ENCODE measurements at places on chromosomes 16 and 17.

DNA sequence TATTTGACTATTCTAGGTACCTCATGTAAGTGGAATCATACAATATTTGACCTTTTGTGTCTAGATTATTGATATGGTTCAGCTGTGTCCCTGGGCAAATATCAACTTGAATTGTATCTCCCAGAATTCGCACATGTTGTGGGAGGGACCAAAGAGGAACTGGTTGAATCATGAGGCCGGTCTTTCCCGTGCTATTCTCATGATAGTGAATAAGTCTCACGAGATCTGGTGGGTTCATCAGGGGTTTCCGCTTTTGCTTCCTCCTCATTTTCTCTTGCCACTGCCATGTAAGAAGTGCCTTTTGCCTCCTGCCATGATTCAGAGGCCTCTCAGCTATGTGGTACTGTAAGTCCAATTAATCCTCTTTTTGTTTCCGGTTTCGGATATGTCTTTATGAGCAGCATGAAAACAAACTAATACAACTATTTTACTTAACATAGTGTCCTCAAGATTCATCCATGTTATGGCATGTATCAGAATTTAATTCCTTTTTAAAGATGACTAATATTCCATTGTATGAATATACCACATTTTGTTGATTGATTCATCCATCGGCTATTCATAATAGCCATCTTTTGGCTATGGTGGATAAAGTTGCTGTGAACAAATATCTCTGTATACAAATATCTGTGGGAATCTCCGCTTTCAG lies 129.1 kb downstream of the FTO start:
- no peak for DNase-seq

DNA sequence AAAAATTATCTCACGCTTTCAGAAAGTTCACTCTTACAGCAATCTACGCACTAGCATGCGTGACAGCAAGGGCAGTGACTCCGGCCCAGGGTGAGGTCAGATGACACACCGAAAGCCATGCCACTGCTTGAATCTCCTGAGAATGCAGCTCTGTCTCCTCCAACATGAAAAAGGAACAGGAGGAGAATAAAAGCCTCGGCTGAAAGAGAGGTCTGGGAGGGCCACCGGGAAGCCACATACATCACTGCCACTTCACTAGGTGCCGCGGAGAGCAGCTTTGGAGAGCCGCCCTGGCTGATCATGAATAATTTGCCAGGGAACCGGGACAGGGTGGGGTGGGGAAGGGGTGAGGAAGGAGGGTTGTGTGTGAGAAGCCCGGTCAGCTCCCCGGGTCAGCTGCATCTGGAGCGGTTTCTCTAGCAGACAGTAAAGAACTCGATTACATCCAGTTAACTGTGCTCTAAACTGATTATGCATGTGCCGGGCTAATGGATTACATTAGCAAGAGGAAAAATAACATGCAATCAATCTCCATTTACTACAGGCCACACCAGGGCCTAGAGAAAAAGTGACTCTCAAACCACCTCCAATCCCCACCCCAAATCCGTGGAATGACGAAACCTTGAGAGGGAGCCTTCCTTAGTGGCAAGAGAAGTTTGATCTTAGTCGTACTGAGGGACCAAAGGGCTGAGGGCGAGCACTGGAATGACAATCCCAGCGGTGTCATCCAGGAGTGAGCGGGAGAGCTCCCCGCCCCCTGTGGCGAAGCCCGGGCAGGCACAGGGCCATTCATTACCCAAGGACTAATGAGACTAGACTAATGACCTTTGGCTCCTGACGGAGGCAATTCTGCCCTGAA lies 100.3 kb downstream of the ZFHX3 start:
- DNase-seq, result no peak

DNA sequence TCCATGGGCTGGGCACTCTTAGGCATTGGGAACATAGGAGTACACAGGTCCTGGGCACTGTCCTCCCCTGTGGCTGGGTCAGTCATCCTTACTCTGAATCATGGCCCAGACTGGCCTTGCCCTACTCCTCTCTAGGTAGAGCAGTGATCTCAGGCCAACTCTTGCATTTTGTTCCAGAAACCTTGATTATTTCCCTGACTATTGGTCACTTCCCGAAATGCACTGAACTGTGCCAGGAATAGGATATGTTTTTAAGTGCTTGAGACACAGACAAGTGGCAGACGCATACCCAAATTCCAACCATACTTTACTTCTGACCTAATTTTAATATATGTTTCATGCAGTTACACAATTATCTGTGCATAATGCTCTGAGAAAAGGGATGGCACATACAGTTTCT lies 10.3 kb downstream of the KRABD2 start:
- DNase-seq, result no peak

DNA sequence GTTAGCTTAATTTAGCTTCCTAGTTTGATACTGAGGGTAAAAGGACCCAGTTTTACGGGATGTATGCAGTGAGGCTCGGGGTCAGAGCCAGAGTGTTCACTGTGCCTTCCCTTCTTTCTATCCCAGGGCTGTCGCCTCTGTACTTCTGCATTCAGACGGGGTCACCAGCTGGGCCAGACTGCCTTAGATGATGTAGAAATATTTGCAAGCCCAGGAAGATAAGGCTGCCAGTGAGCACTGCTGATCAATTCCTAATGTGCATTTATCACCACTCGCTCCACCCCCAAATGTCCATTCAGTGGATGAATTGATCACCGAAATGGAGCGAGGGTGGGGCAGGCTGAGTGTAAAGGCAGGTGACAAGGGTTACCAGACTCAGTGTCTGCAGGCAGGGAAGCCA lies 9.1 kb downstream of the SHISA6 start:
- DNase-seq, result no peak

GRCh38 chr16:10561425-10561824 lies 19.0 kb downstream of the EMP2 start:
- DNase-seq, result no peak

DNA sequence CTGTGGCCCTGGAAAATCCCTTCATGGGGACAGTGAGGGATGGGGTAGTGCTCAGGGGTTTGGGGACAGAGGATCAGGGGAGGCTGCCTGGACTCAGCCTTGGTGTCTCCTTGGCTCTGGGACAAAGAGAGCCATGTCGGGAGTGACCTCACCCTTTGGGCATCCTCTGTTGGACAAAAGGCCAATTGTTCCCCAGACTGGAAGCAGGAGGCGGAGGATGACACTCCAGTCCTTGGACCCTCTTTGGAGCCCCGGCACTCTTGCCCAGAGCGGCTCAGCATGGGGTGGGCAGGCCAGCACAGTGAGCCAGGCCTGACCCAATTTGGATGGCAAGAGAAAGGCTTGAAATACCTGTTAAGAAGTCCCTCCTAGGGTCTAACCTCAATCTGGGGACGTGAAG lies 39.4 kb upstream of the PHB1 start:
- DNase-seq, result no peak

DNA sequence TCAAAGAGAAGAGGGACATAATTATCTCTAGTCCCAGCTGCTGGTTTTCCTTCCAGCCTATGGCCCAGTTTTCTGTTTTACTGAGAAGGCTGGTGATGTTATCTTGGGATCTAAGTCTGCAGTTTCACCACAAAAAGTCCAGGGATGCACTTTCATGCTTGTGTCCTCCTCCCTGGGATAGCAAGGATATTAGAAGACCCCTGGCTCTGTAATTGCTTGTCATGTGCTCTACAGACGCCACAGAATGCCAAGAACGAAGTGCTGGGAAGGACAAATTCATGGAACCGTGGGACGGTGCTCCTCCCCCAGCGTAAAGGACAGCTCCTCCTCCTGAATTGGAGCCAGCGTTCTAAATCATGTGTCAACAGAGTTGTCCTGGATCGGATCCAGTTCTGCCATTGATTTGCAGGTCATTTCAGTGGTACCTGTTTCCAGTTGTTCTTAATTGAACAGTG lies 8.6 kb downstream of the MAPT start:
- DNase-seq, result no peak

GRCh38 chr17:82232876-82233785 lies 4.3 kb downstream of the SLC16A3 start:
- DNase-seq, result no peak

DNA sequence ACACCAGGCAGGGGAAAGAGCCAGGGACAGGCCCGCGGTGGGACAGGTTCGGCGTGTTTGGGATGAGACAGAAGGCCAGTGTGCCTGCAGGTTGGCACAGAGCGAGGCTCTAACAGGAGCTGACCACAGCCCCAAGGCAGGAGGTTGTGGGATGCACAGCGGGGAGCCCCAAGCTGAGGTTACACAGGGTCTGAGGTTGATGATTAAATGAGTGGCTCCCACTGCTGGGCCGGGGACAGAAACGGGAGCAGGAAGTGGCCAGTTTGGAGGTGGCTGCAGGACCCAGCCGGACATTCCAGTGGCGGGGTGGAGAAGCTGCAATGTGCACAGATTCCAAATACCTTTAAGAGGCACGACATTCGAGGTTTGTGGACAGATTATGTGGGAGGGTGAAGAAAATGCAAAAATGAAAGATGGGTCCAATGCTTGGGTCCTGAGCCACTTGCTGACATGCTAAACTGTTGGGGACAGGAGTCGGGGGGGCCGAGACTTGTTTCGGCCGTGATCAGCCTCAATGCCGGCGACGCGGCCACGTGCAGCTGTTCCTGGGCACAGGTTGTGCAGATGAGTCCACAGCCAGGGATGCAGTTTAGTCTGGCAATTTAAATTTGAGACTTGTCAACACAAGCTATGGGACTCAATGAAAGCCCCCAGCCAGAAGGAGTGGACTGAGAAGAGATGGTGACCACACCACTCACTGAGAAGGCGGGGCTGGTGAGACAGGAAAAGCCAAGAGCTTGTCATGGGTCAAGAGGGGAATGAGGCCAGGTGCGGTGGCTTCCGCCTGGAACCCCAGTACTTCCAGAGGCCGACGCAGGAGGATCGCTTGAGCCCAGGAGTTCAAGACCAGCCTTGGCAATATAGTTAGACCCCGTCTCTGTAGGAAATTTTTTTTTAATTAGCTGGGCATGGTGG lies 8.7 kb downstream of the ENPP7 start:
- DNase-seq, result no peak

DNA sequence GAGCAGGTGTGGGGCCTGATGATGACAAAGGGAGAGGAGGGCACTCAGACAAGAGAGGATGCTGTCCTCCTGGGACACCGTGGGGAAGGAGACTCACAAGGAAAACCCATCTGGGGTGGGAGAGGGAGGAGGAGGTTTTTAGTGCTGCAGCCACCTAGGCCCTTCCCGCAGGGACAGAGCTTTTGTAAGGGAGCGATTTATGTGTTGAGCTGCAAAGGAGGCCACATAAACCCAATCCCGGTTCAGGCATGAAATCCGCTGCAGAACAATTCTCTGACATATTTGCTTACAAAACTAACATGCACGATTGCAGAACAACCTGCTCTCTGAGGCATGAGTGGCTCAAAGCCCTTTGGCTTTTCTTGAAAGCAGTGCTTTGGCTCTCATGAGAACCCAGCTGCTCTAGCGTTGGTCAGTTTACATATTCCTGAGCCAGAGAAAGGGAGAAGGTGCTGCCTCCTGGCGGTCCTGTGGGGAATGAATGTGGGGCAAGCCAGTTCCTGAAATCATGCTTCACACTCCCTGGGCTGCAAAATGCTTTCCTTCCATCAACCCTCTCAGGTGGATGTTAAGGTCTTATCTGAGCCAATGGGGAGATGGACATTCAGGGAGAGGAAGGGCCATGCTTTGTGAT lies 122.4 kb upstream of the NLRP1 start:
- DNase-seq, result peak; percentile 12

DNA sequence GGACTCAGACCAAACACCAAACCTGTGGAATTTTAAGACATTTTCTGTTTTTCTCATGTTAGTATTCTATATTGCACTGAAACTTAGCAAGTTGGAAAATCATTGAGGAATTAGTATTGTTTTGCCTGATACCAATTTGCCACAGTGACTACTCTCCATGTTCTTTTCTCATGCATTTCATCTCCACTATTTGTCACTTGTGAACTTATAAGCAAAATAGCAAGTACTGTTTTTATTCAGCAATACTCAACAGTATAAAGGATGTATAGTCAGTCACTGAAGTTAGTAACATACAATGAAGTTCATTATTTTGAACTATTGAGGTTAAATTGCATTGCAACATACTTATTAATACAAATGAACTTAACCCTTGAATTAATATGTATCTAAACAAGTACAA lies 5.8 kb upstream of the VPS35L start:
- no peak for DNase-seq

GRCh38 chr16:16828913-16829398 lies 450.0 kb downstream of the NPIPA7 start:
- DNase-seq, result no peak

DNA sequence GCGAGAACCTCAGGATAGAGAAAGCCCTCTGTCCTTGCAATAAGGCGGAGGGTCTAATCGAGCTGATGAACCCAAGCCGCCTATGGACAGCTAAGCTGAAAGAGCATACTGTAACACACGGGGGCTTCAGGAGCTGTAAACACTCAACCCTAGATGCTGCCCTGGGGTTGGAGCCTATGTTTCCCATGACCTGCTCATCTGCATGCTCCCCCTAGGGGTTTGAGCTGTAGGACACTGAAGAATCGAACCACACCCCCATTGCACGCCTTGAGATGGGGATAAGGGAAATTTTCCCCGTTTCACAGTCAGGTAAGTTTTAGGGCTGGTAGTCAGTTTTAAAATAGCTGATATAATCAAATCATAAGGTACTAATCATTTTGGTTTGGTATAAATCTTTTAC lies 675.6 kb upstream of the CDH8 start:
- DNase-seq, result no peak

DNA sequence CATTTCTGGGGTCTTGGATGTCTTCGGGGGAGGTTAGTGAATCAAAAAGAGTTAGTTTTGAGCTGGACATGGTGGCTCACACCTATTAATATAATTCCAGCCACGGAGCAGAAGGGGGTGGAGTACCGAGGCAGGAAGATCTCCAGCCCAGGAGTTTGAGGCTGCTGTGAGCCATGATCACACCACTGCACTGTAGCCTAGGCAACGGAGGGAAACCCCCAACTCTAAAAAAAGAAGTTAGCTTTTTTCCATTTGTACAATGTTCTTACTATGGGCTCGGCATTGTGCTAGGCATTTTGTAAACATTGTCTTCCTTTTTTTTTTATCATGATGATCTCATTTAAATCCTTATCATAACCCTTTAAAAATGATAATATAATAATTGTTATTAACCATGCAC lies 8.3 kb upstream of the SNF8 start:
- DNase-seq, result no peak

DNA sequence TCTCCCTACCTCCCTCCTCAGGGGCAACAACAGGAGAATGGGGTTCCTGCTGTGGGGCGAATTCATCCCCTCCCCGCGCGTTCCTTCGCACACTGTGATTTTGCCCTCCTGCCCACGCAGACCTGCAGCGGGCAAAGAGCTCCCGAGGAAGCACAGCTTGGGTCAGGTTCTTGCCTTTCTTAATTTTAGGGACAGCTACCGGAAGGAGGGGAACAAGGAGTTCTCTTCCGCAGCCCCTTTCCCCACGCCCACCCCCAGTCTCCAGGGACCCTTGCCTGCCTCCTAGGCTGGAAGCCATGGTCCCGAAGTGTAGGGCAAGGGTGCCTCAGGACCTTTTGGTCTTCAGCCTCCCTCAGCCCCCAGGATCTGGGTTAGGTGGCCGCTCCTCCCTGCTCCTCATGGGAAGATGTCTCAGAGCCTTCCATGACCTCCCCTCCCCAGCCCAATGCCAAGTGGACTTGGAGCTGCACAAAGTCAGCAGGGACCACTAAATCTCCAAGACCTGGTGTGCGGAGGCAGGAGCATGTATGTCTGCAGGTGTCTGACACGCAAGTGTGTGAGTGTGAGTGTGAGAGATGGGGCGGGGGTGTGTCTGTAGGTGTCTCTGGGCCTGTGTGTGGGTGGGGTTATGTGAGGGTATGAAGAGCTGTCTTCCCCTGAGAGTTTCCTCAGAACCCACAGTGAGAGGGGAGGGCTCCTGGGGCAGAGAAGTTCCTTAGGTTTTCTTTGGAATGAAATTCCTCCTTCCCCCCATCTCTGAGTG lies 5.9 kb upstream of the LASP1NB start:
- DNase-seq, result no peak

GRCh38 chr16:9138731-9139501 lies 47.5 kb downstream of the HAPSTR1 start:
- peak; percentile 42 for DNase-seq

All from stimulated activated CD4-positive, alpha-beta T cell treated with anti-CD3 and anti-CD28 coated beads, TNF-alpha, amount 100 ng/mL, for 4 hours (primary cell).